ENCODE measurements at places on chromosomes 11 and 22.
A peak's percentile ranks its signal among the peaks of the same experiment; 100 is the strongest.

GRCh38 chr11:75380716-75381420 lies 18.4 kb upstream of the RPS3 start:
- no peak for DNase-seq

GRCh38 chr22:40444178-40444831 lies 73.9 kb downstream of the SGSM3 start:
- no peak for DNase-seq

DNA sequence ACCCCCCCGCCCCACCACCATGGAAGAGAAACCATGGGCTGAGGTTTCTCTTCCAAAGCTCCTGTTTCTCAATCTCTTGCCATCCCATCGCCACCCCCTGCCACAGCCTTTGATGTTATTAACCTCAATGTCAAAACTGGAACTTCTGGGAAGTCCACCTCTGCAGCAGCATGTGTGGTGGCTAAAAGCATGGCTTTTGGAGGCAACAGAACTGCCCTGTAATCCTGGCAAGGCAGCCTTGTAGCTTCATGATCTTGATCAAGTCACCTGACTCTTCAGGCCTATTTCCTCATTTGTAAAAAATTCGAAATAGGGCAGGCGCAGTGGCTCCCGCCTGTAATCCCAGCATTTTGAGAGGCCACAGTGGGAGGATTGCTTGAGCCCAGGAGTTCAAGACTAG lies 3.5 kb upstream of the COX8A start:
- DNase-seq = no peak

DNA sequence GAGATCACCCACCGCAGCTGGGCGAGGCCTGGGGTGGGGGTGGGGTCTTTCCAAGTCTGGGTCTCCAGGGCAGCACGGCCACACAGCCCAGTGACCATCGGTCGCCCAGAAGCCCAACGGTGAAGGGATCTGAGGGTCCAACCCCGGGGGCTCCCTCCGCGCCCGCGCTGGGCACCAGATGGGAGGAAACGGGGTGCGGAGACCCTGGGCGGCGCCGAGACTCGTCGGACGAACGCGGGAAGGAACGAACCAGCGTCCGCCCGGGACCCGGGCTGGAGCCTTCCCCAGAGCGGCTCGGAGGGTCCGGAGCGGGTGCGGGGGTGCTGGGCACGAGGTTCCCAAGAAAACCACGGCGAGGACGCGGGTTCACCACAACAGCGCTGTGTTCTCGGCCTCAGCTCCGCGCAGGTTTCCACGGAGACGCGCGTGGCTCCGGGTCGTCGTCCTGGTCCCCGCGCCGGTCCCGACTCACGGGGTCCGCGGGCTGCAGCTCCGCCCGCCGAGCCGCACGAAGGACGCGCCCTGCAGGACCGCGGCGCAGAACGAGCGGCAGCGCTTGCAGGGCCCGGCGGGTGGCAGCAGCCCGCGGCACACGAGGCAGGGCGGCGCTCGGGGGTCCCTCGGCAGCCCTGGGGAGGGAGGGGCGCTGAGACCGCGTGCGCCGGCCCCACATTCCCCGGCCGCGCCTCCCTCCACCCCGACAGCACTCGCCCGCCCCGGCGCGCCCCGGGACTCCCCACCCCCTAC lies 2.3 kb upstream of the IL17REL start:
- DNase-seq = no peak

- DNase-seq = no peak
Observed at GRCh38 chr11:106304274-106304673, 226.8 kb downstream of the AASDHPPT start.

DNA sequence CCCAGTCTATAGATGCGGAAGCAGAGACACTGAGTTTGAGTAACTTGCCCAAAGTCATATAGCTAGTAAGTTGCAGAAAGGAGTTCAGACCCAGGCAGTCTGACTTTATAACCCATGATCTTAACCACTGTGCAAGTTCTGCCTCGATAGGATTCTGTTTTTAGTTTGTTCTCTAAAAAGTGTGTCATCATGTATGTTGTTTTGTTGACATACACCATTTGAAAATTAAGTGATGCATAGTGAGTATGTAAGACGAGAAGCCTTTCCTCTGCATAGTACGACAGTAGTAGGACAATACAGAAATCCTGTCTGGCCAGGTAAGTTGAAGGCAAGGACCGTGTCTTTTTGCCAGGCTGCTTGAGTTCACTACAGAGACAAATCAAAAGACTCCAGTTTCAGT lies 3.3 kb downstream of the ZC3H12C start:
- DNase-seq = peak; percentile 36

DNA sequence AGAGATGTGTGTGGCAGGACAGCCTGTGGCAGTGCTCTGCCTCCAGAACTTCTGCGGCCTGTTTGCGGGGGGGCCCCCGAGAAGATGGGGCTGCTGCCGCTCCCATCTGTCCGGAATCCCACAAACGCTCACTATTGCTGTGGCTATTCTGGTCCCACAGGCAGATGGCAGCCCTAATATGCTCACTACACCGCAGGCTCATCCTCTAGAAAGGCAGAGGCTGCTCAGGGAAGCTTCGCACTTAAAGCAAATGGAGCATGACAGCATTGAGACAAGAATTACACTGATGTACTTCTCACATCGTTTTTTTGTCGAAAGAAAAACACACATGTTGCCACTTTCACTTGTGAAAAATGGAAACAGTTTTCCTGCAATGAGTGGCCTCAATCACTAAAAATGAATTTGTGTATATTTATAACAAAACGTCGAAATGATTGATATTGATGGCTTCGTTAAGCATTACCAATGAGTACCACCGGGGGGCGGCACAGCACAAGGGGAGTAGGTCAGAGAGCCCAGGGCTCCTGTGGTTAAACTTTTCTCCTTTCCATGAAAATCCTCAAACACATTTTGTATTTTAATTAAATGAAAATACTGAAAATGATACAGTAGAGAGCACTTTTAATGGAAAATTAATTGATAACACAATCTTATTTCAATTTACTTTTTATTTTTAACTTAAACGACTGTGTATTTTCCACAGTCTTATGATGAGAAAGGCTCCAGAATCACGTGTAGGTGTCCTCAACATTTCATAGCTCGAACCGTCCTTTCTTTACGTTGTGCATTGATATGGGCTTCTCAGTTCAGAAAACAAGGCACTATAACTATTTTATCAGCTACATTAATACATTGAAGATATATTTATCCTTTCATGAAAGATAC lies 69.1 kb downstream of the CTTN start:
- peak; percentile 86 for DNase-seq

DNA sequence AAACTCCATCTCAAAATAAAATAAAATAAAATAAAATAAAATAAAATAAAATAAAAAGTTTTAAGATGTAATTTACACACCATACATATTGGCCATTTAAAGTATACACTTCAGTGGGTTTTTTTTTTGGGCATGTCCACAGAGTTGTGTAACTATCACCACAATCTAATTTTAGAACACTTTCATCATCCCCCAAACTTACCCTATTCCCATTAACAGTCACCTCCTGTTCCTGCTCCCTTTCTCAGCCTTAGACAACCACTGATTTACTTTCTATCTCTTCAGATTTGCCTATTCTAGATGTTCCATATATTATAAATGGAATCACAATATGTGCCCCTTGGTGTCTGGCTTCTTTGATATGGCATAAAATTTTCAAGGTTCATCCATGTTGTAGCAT lies 4.6 kb upstream of the ACER3 start:
- no peak for DNase-seq

DNA sequence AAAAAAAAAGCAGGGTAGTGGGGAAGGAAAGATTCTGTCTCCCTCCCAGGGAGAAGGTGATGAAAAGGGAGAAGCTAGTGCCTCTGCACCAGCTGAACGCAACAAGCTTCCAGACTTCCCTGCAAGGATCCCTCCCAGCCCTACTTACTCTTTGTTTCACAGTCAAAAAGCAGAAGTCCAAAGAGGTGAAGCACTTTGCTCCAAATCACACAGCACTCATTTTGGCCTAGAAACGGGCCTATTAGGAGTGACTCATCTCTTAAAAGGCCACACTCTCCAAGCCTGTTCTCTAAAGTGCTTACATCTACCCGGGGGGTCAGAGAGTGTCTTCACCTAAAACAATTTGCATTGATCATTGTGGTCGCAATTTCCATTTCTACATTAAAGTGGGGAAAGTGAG lies 17.7 kb upstream of the GRK3 start:
- DNase-seq = no peak

GRCh38 chr11:46889251-46889650 lies 29.1 kb downstream of the LRP4 start:
- DNase-seq = no peak

DNA sequence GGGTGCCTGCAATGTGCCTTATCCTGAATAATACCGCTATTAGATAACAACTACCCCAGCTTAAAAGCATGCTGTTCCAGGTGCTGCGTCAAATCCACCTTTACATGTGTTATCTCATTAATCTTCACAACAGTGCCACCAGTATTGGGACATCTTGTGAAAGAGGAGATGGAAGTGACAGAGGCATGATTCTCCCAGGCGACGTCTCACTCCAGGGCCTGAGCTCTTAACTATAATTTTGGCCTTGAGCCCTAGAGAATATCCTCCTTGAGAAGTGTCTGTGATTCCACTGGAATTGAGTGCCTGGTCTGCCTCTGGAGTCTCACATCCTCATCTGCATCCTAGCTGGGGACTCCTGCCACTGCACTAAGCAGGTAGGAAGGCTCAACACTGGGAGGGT lies 43.8 kb downstream of the RPL27A start:
- no peak for DNase-seq

DNA sequence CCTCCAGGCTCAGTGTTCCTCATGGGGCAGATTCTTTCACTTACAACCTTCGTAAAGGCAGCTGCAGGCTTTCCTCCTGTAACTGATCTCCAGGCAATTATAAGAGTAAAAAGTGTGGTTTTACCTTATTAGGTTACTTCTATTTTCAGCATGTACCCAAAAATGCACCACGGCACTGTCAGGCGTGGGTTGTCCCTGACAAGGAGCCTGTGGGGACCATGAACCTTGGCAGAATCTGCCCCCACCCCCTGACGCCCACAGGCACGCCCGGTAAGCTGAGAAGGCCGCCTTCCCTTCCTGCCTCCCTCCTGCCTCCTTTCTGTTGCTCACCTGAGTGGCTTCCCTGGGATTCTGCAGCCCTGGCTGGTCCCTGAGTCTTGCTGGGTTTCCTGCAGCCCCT lies 1383.3 kb downstream of the TBC1D22A start:
- DNase-seq = no peak

- DNase-seq = no peak
Observed at GRCh38 chr11:122405547-122406341, 249.8 kb upstream of the UBASH3B start.

DNA sequence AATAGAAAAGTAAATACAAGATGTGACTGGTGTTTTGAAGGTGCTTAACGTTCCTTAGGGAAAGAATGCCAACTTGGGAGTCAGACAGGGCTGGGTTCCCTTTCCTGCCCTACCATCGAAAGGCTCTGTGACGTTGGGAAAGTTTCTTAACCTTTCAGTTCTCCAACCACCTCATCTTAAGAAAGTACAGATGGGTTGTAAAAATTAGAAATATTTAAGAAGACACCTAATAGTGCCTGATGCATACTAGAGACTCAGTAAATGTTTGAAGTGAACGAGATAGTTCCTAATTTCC lies 1.1 kb downstream of the GTPBP1 start:
- DNase-seq = no peak

DNA sequence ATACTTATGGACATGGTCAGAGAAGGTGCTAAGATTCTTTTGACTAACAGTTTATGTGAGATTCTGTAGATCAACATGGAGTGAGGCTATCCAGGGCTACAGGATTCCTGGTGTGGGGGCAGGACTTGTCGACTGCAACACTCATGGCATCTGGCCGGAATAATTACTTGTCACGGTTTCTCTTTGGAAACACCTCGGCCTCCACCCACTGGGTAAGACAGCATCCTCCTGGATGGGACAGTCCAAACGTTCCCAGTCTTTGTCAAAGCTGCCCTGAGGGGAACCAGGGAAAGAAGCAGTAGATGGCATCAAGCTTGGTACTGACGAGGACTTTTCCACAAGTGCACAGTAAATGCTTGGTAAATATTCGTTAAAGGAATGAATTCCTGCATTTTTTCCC lies 762.8 kb downstream of the BRD1 start:
- DNase-seq = no peak

- no peak for DNase-seq
Observed at GRCh38 chr11:87301785-87302540, 264.2 kb downstream of the TMEM135 start.

- DNase-seq = peak; percentile 16
Observed at GRCh38 chr22:22687638-22688500, 43.5 kb downstream of the GGTLC2 start.

DNA sequence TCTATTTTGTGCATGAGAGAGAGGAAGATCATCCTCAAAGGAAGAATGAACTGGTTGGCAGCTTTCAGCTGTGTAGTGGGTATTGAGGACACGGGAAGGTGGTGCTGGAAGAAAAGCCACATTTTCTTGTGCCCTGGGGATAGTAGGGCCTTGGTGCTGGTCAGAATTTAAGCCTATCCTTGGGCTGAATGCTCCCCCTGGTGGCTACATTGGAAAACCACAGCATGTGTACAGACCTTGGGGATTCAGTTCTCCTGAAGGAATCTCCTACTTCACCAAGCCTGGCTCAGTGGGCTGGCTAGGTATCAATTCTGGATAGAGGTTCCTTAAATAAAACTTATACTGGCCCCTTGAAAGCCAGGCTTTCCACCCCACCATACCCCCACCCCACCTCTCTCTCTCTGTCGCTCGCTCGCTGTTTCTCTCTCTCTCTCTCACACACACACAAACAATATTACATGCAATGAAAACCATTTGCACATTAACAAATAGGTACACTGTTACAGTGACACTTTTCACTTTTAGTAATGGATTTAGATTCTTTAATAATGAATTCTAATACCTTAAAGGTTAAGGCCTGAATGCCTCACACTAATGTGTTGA lies 2.8 kb upstream of the OR51M1 start:
- DNase-seq = peak; percentile 66

DNA sequence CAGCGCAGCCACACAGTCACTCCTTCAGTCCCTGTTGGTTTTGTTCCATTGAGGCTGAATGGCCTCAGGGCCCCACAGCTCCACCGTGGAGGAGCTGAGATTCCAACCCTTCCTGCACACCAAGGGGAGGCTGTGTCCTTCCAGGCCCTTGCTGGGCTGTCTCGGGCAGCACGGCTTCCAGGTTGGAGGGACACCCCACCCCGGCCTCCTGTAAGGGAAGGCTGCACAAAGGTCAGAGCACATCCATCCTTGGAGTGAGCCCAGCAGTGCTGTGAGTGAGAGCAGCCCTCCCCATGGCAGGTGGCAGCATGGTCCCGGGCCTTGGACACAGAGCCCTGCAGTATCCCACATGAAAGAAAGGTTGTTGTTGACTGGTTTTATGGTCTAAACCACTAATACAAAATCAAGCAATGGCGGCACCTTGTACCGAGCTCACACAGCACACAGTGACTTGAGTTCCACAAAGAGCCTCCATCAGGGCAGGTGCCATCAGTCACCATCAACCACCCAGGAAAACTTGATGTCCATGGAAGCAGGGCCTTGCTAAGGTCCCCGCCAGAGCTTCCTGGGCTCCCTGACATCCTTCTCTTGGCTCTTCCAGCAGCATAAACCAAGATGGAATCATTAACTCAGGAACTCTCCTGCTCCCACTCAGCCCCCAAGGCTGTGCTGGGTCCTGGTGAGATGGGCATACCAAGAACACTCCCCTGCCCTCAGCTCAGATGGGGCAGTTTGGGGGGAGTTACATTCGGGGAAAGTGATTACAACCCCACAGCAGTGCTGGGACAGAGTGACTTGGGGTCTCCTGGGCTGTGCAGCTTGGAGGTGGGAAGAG lies 1500.4 kb downstream of the TBC1D22A start:
- DNase-seq = no peak

Measured in NCI-H1417 (cell line).